ENCODE measurements at places on chromosomes 6 and 20. TPM values are rescaled to one million over a fixed set of nuclear protein-coding genes. Genes with fewer than 3 reads are reported as not detected.

Gene ZBP1
- total RNA-seq = not detected

Gene C4B
- total RNA-seq = 1.8 TPM

Gene SNX3
- 146 TPM for total RNA-seq

Gene PTCRA
- not detected for total RNA-seq

Gene TCP11
- not detected for total RNA-seq

Gene BPIFB1
- total RNA-seq = not detected

Gene TRIM40
- not detected for total RNA-seq

Gene CCR6
- not detected for total RNA-seq

Gene PNPLA1
- total RNA-seq = not detected

Gene CLVS2
- total RNA-seq = under 0.01 TPM

Gene TFAP2C
- not detected for total RNA-seq

Gene GJA1
- total RNA-seq = 435 TPM

Gene KHDC1L
- total RNA-seq = not detected

Gene KIF3B
- 29.3 TPM for total RNA-seq

Gene SERAC1
- total RNA-seq = 8.5 TPM

Gene PGC
- not detected for total RNA-seq

Gene POU3F2
- total RNA-seq = not detected

Gene NNAT
- total RNA-seq = not detected

Gene SLC2A10
- 12.6 TPM for total RNA-seq

Gene JARID2
- total RNA-seq = 11.2 TPM

Gene KIF6
- not detected for total RNA-seq
